ENCODE measurements at places on chromosomes 6 and 20. TPM values are rescaled to one million over a fixed set of nuclear protein-coding genes. Genes with fewer than 3 reads are reported as not detected.

KCNQ5 gene
- not detected for total RNA-seq

SLC25A27 gene
- 10.7 TPM for total RNA-seq

ANGPT4 gene
- total RNA-seq: not detected

WFDC11 gene
- not detected for total RNA-seq

TTK gene
- 46.3 TPM for total RNA-seq

GSTA2 gene
- total RNA-seq: not detected

CABLES2 gene
- 8.9 TPM for total RNA-seq

TFAP2B gene
- not detected for total RNA-seq

HLA-DRB5 gene
- total RNA-seq: not detected

BPI gene
- not detected for total RNA-seq

VWA7 gene
- total RNA-seq: 14.6 TPM

ANKRD66 gene
- total RNA-seq: not detected

HLA-DQB2 gene
- total RNA-seq: 1.8 TPM

SCUBE3 gene
- total RNA-seq: 0.05 TPM

CHRNA4 gene
- total RNA-seq: not detected

LYRM2 gene
- 26.3 TPM for total RNA-seq

SLC2A10 gene
- 0.05 TPM for total RNA-seq

BPIFB2 gene
- 0.15 TPM for total RNA-seq

RAET1G gene
- 0.37 TPM for total RNA-seq

HLA-DRA gene
- total RNA-seq: 4.7 TPM

ENPP3 gene
- total RNA-seq: 0.15 TPM

ATAT1 gene
- total RNA-seq: 19.8 TPM

SEL1L2 gene
- total RNA-seq: not detected

FOXA2 gene
- total RNA-seq: 0.10 TPM

KHDRBS2 gene
- total RNA-seq: not detected

LY86 gene
- not detected for total RNA-seq

TP53INP2 gene
- total RNA-seq: 7.1 TPM

IFT52 gene
- 29.0 TPM for total RNA-seq

NPBWR2 gene
- total RNA-seq: not detected

GFOD1 gene
- 3.8 TPM for total RNA-seq

RPRD1B gene
- 30.7 TPM for total RNA-seq

NOTCH4 gene
- 0.81 TPM for total RNA-seq

FAXC gene
- 4.7 TPM for total RNA-seq

SLC22A3 gene
- 0.07 TPM for total RNA-seq
